ENCODE measurements at places on chromosomes 5 and 9. TPM values are rescaled to one million over a fixed set of nuclear protein-coding genes. Genes with fewer than 3 reads are reported as not detected.

FIBCD1 gene
- 0.78 TPM for polyA plus RNA-seq

PCSK5 gene
- 0.31 TPM for polyA plus RNA-seq

- no peak for DNase-seq
Measured at GRCh38 chr5:2634399-2635176, 116.9 kb downstream of the IRX2 start.

DNA sequence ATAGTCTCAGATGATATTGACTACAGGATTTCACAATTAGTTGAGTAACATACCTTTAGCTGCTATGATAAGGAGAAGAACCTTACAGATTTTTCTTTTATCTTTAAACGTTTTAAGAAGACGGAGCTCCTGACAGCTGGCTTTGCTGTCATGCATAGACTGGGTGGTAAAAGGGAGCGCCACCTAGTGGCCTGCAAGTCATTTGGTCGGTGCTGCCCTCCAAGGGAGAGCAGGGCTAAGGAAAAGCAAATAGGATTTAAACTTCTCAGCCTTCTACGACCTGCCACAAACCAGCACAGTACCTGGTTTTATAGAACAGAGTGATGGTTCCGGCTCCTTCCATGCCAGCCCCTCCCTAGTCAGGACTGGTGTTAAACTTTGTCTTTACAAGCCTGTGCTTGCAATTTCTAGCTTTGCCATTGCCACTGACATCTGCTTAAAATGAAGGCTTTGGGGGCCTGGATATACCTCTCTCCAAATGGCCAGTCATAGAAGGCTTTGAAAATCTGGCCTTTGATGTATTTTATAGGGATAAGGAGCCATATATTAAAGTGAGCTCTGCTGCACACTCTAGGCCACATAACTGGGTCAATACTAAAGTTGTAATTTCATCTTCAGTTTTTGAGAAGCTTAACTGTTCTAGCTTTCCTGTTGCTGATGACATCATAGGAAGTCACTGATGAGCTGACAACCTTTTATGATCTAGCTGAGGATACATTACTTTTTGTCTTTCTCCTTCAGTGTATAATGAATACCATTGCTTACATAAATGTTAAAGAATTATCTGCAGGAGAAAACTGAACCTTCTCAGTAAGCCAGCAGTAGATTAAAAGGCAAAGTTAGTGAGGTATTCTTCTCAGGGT is 31.1 kb upstream of the ADAMTSL1 start:
- peak; percentile 65 for DNase-seq

DNA sequence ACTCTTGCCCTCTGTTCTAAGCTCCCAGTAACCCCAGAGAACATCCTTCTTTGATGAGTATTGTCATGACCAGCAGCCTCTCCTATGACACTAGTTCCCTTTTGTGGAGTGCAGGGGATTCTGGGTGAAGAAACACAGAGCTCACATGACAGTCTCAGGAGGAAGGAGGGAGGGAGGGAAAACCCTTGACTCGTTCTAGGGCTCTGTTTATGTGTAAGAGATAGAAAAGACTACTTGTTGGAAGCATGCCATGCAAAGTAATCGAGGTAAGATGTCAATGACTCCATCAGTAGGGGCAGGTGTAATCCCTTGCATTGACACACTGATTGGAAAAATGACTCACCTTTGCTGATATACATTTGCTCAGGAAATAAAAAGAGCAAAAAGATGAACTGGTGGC is 190.2 kb upstream of the ELL2 start:
- no peak for DNase-seq

DNA sequence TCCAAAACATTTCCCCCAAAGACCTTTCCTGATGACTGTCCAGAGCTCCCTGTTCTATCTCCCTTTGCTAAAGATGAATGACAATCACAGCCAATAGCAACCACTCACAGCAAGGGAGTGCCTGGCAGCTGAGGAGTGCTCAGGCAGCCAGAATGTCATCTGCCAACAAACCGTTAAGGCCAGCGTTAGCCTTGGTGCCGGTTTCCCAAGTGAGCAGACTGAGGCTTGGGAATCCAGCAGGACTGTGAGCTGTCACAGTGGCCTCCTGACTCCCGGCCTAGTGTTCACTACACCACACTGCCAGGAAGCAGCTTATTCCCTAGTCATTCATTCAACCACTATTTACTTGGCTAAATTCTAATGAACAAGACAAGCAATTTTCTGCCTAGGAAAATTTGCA is 24.7 kb downstream of the STK10 start:
- DNase-seq, result no peak

- DNase-seq, result no peak
Measured at GRCh38 chr5:138536215-138536614, 6.8 kb downstream of the ETF1 start.

DNA sequence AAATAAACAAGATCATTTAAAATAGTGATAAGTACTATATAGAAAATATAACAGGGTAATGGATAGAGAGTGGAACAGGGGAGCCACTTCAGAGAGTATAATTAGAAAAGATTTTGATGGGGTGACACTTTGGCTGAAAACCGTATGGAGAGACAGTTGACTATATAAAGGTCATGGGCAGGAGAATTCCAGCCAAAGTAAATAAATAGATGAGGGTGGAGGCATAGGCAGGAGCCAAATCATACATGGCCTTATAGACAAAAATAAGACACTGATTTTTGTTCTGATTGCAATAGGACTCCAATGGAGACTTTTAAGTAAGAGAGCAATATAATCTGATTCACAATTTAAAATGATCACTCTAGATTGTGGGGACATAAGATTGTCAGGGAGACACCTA is 37.5 kb upstream of the NUDT12 start:
- no peak for DNase-seq

GRCh38 chr9:72551306-72551705 is 29.9 kb downstream of the TMC1 start:
- DNase-seq, result no peak

DNA sequence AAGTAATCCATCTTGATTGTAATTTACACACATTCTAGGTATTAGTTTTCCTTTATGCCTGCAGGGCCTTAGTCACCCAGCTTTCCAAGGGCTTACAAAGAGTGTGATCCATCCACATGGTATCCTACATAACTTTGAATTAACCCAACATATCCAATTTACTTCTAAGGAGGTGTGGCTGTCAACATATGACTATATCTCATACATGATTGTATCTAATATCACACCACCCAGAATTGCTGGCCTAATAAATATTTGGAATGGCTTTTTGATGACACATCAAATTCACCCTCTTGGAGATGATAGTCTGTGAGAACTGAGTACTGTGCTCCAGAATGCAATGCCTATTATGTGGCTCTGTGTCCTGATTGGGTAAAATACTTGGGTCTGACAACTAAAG is 363.3 kb upstream of the GRIN3A start:
- no peak for DNase-seq

- peak; percentile 39 for DNase-seq
Measured at GRCh38 chr5:167177736-167178135, 1113.7 kb upstream of the WWC1 start.

- peak; percentile 44 for DNase-seq
Measured at GRCh38 chr9:79477955-79478771, 93.6 kb upstream of the TLE4 start.

DNA sequence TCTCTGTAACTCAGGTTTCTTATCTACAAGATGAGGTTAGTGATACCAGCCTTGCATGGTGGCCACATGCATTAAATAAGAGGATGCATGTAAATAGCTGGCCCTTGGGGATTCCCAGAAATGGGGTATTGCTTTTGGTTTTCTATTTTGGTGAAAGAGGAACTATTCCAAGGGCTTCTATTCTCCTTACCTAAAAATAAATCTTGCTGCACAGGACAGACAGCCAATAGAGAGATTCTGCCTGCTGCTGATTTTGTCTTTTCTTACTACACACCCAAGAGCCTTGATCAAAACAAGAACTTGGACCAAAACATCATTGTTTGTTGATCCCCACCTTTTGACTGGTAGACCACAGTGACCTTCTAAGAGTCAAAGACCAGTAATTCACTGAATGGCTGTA is 161.8 kb downstream of the PJA2 start:
- no peak for DNase-seq

GRCh38 chr5:176611435-176611834 is 1.5 kb upstream of the GPRIN1 start:
- no peak for DNase-seq

- no peak for DNase-seq
Measured at GRCh38 chr9:113665064-113665463, 201.5 kb downstream of the RGS3 start.

Data from brain (organoid and tissue), 16 donors.